ENCODE measurements at places on chromosomes 3 and 15.
A peak's percentile ranks its signal among the peaks of the same experiment; 100 is the strongest.

DNA sequence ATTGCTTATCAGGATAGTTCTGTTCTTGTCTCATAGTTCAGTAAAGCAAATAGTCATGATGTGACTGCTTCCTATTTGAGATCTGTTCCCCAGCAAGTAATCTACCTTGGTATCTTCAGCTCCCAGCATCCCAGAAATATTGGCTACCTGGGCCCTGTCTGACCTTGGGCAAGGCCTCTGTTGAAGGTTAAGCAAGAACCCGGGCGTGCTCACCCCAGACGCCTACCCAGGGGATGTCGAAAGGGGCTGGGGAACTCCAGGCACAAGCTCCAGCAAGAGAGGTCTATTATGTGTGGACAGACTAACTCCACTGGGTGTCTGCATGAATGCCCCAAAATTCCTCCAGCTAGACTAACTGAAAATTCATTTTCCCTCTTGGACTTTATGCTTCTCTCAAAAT, 37.3 kb upstream of the IGF1R start:
- no peak for DNase-seq

DNA sequence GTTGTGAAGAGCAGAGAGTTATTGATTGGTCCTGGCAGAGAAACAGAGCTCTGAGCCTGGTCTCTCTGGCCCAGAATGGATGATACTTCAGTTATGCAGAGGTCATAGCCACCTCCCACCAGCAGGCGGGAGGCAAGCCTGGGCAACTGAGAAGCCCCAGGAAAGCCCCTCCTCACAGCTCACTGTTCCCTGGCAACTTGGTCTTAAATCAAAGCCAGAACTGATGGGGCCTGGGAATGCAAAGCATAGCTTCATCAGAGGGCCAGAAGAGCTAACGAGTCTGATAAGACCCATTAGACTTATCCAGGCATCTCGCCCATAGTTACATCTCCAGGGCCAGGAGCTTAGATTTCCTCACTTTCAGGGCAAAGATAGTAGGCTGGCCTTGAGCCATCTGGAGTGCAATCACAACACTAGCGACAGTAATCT, 5.5 kb upstream of the COLQ start:
- DNase-seq, result no peak

DNA sequence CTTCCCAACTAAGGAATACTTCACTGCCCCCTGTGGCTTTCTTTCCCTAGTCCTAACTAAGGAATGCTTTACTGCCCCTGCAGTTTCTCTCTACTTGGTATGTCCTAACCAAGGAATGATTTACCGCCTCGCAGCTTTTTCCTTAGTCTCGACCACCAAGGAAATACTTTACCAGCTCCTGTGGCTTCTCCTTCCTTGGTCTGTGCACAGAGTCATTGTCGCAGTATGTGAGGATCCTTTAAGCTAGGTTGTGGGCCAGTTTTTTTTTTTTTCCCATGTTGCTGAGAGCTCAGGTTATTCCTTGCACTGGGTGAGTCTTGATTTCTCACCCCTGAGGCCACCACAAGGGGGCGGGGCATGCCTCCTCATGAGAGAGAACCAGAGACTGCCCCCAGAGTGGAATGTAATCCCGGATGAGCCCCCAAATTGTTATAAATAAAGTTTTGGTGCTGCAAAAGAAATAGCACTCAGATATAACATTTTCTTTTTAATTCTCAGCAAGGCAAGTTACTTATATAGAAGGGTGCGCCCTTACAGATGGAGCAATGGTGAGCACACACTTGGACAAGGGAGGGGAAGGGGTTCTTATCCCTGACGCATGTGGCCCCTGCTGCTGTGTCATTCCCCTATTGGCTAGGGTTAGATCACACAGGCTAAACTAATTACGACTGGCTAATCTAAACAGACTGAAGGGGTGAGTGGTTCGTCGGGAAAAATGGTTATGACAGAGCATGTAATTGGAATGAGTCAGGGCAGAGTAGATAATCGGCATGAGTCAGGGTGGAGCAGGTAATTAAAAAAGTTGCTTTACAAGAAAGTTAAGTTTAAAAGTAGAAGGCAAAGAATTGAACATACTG, 27.0 kb downstream of the NDUFB4 start:
- peak; percentile 40 for DNase-seq

DNA sequence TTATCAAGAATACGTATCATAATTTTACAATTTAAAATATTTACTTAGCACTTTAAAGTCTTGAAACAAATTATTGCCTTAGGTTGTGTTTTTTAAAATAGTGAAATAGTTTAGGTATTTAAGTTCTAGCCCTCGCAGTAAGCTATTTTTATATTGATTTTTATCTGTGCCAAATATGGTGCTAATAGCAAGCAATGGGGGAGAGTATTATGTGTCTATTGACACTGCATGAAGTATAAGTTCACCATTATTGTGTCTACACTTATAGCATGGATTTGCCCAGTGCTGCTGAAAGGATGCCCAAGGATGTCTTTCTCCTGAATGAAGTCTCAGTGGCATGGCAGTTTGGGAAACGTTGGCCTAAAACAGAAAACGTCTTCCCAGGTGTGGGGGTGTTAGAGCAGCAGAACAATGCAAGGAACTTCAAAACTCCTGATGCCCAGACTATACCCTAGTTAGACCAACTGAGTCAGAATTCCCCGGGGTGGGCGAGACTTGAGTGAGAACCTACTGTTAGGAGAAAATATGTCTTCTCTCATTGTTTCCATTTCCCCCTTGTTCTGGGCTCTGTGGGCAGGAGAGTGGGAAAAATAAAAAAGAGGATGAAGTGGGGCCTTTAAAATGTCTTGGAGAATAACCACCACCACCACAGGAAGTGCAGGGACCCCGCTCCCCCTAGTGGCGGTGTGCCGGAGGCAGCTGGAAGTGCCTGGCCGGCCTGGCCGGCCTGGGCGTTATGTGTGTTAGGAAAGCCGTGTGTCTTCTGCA, 104.2 kb upstream of the SLC7A14 start:
- peak; percentile 11 for DNase-seq

DNA sequence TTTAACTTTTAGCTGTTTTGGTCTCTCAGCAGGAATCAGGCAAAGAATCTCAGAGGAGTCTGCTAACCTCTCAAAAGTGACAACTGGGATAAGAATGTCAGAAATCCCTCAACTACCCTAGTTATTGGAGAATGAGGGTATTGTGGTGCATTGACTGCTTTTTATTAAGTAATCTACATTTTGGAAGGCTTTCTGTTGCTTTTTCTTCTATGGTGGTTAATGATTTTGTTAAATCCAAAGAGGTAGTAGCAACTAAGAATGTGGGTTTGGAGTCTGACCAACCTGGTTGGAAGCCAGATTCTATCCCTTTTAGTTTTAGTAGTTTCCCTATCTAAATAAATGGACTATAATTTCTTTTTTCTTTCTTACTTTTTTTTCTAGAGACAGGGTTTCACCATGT, 94.7 kb upstream of the RNF7 start:
- no peak for DNase-seq

DNA sequence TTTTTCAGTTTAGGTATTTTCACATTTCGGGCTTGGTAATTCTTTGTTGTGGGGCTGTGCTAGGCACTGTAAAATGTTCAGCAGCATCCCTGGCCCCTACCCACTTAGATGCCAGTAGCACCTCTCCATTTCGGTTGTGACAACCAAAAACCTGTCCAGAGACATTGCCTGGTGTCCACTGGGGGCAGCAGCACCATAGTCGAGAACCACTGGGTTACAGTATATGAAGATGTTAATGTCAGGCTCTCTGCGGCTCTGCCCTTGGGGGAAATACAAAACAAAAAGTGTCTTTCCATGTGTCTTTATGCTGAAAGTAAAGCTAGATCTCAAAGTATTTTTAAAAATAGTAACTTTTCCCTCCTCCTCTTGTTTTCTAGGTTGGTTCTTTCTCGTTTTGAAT, 177.2 kb downstream of the ITPR1 start:
- no peak for DNase-seq

DNA sequence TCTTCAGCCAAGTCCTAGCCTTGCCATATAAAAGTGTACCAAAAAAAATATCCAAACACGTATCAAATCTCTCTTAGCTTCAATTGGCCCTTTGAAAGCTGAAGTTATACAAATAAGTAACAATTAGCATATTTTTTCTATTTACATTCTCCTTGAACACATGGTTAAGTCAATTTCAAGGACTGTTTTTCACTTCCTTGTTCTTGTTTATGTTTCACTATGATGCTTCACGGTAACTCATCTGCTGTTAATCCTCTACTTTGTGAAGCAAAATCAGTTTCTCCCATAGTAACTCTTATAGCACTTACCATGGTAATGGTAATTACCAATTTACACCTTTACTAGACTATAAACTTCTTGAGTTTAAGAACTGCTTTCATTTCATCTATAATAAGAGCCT, 10.6 kb upstream of the SPRED1 start:
- no peak for DNase-seq

- DNase-seq, result no peak
Observed at GRCh38 chr15:91259077-91259476, 159.0 kb downstream of the SV2B start.

DNA sequence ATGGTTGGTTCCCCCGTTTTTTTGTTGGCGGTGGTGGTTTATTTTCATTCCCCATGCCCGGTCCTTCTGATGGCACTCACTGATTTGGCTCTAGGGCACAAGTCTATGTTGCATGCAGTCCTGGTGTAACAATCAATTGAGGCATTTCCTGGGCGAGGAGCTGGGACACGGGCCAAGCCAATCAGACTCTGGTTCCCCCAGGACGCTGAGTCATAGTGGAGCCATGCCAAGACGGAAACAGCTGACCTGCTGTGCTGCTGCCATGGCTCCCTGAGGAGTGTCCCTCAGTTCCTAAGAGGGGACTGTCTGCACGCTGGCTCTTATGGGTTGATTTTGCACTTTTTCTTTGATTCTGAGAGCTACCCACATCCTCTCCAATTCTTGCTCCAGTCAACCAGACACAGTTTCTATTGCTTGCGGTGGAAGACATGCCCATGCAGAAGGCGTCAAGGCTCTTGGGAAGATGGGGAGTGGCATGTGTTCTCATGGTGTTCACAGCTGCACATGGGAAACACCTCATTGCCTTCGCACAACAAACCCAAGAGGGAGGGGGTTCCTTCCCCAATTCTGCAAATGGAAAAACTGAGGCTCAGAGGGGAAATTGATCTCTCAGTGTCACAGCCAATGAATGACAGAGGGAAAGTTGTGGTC, 28.3 kb upstream of the ALDH1L1 start:
- peak; percentile 35 for DNase-seq

DNA sequence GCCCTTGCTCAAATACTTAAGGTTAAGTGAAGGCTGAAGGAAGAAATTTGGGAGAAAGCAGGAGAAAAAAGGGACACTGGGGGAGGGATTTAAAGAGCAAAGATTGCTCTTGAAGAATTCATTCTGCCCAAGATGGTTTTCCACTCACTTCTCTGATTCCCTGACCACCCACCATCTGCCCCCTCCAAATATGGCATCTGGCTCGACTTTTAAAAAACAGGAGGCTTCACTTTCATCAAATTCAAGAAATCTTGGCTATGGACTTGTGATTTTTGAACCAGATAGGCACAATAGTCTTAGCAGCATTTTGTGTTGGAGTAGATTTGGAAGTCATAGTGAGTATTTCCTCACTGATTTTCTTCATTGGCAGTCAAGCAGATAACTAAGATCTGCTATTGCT, 574.4 kb upstream of the SUCLG2 start:
- no peak for DNase-seq

DNA sequence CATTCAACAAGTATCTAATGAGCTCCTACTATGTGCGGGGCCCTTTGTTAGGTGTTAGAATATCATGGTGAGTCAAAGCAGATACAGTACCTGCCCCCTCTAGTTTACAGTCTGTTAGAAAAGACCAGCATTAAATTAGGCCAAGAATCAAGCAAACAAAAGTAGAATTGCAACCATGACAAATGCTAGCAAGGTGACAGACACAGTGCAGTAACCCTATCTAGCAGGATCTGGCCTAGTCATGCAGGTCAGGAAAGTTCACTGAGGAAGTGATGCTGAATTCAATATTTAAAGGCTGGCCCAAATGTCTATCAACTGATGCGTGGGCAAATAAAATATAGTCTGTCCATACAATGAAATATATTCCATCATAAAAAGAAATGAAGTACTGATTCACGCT, 200.7 kb downstream of the RORA start:
- no peak for DNase-seq

DNA sequence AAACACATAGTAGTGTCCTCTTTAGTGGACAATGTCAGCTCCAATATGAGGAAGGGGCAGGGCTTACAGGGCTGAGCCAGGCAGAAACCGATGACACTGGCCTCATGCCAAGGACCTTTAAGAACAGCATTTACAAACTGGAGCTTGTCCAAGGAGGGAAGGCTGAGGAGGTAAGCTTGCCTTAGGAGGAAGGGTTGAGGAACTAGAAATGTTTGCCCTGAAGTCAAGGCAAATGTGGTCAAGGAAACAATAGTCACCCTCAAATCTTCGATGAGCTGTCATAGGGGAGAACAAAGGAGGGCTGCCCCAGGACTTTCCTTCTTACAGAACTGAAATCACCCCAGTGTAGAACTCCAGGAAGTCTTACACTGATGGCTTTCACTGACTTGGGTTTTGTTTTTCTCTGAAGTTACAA, 136.4 kb downstream of the LIPC start:
- DNase-seq, result no peak

DNA sequence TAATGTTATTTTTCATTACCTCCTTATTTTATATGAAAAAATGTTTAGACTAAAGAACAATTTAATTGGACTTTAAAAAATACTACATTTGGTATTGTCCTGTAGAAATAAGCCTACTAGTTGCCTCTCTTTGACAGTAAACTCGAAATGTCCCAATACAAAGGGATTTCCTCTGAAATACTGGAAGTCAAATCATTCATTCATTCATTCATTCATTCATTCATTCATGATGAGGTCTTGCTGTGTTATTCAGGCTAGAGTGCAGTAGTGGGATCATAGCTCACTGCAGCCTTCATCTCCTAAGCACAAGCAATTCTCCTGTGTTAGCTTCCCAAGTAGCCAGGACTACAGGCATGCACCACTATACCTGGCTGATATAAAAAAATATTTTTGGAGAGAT, 50.6 kb upstream of the PYGO1 start:
- no peak for DNase-seq

GRCh38 chr15:101092156-101092866, 159.5 kb downstream of the CHSY1 start:
- DNase-seq, result no peak

GRCh38 chr3:132038198-132038825, 3.5 kb upstream of the CPNE4 start:
- peak; percentile 9 for DNase-seq

DNA sequence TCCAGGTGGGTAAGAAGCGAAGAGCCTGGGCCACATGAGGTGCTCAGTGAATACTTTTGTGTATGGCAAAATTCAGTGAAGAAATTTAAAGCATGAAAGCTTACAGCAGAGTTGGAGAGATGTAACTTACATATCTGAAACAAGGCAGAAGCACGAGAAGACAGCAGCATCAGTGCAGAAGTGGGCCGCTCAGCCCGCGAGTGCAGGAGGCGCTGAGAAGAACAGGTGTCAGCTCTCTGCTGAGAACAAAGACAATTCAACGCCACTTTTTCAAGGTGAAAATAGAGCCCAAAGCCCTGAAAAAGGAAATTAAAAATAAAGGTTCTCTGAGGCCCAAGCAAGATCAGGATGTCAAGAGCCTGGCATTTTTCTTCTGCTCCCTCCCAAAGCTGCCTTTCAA, 58.3 kb downstream of the RBPMS2 start:
- DNase-seq, result no peak

GRCh38 chr3:134255404-134255803, 4.7 kb upstream of the RYK start:
- no peak for DNase-seq

GRCh38 chr15:57375827-57376695, at the start of gene CGNL1:
Gene CGNL1, plus strand, starts transcription at chr15:57376505. Its CDS starts 61,495 bp downstream, at chr15:57438000.
- DNase-seq, result no peak

Data from Jurkat, Clone E6-1 (cell line).